ENCODE measurements at places on chromosomes 3 and 15.

DNA sequence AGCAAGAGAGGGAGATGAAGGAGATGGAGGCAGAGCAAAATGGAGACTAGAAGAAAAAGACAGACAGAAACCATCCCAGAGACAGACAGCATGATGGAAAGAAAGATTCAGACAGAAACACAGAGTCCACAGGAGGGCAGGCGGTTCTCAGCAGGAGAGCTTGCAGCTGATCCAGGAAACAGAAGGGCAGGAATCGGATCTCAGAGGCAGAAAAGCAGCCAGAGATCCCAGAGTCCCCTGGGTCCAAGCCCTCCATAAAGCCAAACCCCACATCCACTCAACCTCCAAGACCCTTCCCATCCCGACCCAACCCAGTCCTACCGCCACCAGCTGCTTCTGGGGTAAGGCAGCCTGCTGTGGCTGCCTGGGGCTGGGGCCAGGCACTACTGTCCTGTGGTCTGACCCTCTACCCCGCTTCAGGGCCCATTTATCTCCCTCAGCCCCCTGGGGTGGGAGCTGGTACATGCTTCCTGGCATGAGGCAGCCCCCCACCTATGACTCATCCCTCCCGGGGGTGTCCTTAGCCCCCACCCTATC, at the start of gene UCN2:
UCN2 (minus strand) TSS at position 400 of the 537 bp plus-strand sequence. CDS start 657 bp downstream, outside the sequence.
- no peak for DNase-seq

DNA sequence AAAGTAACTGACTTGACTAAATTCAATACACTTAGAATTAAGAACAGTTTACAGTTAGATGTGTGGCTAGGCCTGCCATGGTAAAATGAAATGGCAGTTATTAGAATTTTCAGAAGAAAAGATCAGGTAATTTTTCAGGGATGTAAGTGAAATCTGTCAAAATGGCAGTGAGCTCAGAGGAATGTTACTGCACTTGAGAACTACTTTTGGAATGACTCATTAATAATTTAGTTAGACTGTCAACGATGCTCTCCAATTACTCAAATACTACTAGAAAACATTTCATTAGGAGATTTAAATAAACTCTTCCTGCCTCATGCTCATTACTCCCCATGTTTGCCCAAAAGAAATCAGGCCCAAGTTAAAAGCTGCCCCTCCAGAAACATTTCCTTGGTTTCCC, 84.4 kb downstream of the RFTN1 start:
- DNase-seq: no peak

GRCh38 chr3:30658328-30659052, 52.1 kb downstream of the TGFBR2 start:
- peak; percentile 74 for DNase-seq

GRCh38 chr15:67389975-67390374, 131.0 kb upstream of the C15orf61 start:
- DNase-seq: no peak

GRCh38 chr3:121724130-121724529, 25.4 kb downstream of the GOLGB1 start:
- DNase-seq: no peak

DNA sequence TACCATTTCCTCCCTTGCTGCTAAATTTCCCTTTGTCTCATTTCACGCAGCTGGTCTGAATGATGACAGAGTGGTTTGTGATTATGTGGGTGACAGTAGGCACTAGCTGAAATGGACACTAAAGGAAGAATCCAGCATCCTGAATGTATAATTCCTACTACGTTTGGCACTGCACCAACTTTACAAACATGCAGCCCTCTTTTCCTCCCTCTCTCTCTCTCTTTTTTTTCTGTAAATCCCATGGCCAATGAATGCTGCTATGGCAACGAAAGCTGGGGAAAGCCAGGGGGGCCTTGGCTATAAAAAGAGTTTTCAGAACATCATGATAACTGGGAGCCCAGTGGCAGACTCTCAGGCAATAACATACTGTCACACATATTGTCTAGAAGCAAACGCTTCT, 367.2 kb upstream of the AGTR1 start:
- DNase-seq: no peak

DNA sequence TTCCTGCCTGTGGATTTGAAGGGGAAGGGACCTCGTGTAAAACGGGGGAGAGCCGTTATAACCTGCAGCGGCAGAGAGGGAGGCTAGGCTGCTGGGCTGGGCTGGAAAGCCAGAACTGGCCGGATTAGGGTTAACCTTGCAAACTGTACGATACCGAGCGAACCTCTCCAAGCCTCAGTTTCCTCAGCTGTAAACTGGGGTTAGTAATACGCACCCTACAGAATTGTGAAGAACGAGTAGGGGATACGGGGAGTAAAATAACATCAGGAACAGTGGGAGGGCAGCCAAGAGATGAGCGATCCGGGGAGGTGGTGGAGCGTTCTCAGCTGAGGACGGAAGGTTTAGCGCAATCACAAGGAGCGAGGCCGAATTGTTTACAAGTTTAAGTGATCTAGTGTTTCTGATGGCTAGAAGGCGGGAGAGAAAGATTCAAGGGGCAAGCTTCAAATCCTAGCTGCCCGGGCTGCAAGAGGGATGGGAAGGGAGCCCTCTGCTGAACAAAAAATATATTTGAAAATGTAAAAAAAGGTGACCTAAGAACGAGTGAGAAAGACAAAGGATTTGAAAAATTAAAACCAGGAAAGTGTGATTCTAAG, 768 bp upstream of the SEMA5B start:
- DNase-seq: peak; percentile 71

GRCh38 chr3:51559411-51559888, 20.9 kb downstream of the RAD54L2 start:
- DNase-seq: no peak

GRCh38 chr3:150227839-150228238, 180.3 kb upstream of the TSC22D2 start:
- peak; percentile 38 for DNase-seq

DNA sequence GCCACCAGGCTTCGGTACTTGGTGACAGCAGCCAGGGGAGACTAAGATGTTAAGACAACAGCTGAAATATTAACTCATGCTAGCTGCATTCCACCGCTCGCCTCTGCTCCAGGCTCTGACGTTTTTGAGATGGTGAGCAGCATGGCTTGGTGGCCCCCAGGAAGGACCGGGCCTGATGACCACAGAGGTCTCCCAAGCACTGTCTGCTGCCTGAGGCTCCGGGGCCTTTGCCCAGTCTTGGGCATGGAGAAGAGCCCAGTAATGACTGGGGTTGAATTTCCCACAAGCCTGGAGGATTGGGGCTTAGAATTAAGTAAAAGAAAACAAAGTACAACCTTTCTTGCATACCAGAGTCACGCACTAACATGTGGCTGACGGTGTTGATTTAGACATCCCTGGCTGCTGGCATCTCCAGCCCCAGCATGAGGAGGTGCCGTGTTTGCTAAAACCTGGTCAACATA, 243.6 kb upstream of the LYSMD4 start:
- no peak for DNase-seq

GRCh38 chr3:121665488-121665887, 4.8 kb upstream of the HCLS1 start:
- no peak for DNase-seq

- DNase-seq: no peak
These were observed 163.3 kb downstream of the NUP210 start for GRCh38 chr3:13256845-13257244.

DNA sequence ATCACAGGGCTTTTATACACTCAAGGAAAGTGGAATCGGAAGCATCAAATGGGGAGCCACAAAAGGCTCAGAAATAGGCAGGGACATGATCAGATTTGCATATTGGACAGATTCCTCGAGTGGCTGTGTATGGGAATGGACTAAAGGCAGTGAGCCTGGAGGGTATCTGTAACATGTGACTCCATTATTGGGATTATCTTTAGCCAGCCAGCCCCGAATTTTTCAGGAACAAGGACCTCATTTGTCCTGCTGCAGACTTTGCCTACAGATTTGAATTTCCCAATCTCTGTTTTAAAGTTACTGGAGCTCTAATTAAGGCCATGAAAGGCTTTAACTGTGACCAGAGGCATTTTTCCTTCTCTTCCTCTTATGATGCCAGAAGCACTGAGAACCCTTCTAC, 26.9 kb upstream of the EPHB1 start:
- no peak for DNase-seq

GRCh38 chr3:46717447-46718231, at the start of gene PRSS50:
TSS of gene PRSS50 (minus strand) at chr3:46717869. CDS start at chr3:46717824, 45 bp downstream.
- no peak for DNase-seq

DNA sequence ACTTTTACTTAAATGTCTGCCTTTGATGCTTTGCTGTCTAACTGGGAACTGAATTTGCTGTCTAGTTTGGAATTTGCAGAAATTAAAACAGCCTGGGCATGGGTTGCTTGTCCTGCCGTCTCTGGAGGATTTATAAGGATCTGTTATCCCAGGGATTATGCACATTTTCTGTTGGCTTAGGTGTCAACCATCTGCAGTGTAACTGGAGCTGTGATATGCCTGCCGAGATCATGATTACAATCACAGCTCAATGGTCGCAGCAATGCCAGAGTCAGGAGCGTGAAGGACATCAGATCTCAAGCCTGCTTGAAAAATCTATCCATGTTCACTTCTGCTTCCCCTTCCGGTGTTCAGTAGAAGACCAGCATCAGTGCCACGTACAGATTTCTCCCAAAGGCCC, 41.8 kb upstream of the SETMAR start:
- no peak for DNase-seq

GRCh38 chr3:149221783-149222517, at the start of gene CP:
TSS of gene CP (minus strand) at chr3:149221829. CDS start at chr3:149221792, 37 bp downstream.
- DNase-seq: no peak

DNA sequence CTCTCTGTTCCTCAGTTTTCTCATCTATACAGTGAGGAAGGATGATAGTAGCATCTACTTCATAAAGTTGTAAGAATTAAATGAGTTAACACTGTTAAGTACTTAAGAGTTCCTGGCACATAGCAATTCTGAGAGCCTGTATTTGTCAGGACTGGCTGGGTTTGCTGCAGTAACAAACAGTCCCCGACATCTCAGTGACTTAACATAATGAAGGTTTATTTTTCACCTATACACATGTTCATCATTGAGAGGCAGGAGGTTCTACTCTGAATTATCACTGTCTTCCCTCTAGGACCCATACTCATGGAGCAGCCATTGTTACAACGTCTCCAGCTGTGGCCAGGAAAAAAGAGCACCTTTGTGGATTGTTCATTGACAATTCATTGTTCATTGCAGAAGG, 190.6 kb upstream of the PROK2 start:
- DNase-seq: no peak

- DNase-seq: no peak
These were observed 186.6 kb upstream of the NSMCE3 start for GRCh38 chr15:29456255-29456654.

- no peak for DNase-seq
These were observed 49.8 kb downstream of the ST3GAL6 start for GRCh38 chr3:98812851-98813374.

GRCh38 chr15:76930831-76931396, 635 bp upstream of the RCN2 start:
- DNase-seq: no peak

GRCh38 chr15:33107950-33108349, 86.6 kb downstream of the FMN1 start:
- DNase-seq: no peak

- DNase-seq: peak; percentile 68
These were observed 2.2 kb upstream of the HES1 start for GRCh38 chr3:194133661-194134230.

GRCh38 chr3:66393333-66394005, 107.4 kb downstream of the LRIG1 start:
- no peak for DNase-seq

DNA sequence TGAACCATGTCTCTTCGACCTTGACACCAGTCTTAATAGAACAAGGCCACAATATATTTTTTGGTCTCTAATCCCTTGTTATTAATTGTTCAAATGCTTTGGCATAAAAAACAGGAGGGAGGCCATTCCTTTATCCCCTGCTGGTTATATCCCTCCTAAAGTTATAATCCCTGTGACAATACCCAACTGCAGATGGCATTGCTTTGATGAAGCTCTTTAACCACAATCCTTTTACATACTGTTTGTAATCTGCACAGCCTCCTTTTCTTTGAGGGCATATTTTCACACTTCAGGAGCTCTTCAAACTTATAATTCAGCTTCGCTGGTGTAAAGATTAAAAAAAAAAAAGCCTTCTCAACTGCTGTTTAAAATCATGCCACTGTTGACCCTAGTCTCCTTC, 919.0 kb downstream of the EPHA3 start:
- DNase-seq: no peak

- no peak for DNase-seq
These were observed 3.7 kb upstream of the ALDH1A3 start for GRCh38 chr15:100875976-100876375.

DNA sequence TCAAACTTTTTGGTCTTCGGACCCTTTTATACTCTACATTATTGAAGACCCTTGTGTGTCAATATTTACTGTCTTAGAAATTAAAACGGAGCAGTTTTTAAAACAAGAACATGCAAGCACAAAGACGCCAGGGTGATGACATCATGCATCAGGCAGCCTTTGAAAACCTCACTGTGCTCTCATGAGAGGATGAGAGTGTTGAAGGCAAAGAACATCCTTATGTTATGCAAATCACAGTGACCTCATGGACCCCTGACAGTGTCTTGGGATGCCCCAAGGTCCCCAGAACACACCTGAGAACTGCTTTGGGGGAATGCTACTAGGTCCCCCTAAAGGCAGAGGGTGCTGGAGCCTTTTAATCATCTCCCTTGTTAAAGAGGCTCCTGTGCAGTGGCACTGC, 51.6 kb downstream of the CHDH start:
- no peak for DNase-seq

DNA sequence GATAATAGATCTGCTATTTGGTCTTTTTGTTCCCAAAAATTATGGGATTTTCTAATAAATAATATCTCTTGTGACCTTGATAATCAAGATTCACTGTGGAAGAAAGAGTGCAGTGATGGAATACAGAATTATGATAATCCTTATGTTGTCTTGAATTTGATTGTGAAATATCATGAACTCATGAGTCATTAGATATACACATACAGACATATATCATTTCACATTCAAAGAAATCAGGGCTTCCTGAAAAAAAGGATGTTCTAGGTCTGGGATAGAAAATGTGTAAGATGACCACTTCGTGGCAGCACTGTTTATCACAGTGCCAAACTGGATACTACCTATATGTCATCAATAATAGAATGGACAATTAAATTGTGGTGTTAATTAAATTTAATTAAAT, 97.7 kb downstream of the DPH6 start:
- DNase-seq: no peak

DNA sequence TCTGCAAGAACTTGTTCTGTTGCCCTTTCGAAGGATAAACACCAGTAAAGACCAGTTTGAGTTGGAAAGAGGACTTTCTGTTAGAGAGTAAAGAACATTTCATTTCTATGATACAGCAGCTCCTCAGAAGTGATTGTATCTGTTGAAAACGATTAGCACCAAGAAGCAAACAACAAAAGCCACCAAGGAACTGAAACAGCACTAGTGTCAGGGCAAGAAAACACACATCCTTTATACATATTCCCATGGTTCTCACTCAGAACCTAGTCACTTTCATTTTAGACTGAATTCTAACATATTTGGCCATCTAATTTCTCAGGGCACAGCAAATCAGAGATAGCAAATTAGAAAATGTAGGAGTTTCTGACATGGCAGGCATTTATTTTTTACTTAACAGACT, 116.1 kb downstream of the ATP1B3 start:
- no peak for DNase-seq

- DNase-seq: no peak
These were observed 72.8 kb upstream of the RARB start for GRCh38 chr3:25355034-25355885.

- DNase-seq: no peak
These were observed 22.6 kb downstream of the GUCA1C start for GRCh38 chr3:108931035-108931434.

- no peak for DNase-seq
These were observed 31.9 kb upstream of the ATP13A3 start for GRCh38 chr3:194518652-194519051.

GRCh38 chr3:125374501-125374995, 577 bp downstream of the ZNF148 start:
- DNase-seq: no peak

- DNase-seq: no peak
These were observed 18.1 kb upstream of the BSN start for GRCh38 chr3:49535971-49536874.
